SJCRH30 (cell line): ENCODE measurements at places on chromosomes 3 and 15.

DNA sequence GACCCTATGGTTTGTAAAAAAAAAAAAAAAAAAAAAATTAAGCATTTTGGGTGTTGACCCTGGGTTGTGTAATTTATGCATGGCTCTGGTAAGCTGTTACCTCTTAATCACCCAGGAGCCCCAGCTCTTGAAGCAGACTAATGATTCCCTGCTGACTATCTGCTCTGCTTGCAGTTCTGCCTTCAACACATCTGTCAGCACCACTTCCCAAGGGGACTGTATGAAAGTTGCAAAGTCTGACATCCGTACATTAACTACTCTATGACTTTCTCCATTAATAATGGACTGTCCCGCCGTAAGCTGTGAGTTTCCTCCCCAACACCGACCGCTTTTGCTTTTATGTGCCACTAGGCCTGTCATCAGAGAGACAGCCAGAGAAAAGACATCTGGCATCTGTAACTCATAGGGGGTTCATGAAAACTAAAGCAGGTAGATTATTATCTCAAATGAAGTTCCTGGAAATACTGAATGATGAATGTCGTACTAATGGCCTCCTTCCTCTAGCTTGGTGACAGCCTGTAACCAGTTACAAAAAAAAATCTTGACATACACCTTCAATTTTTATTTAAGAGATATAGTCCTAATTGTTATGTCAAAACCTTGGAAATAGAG is 271.5 kb downstream of the IL5RA start:
- no peak for DNase-seq

GRCh38 chr3:176352716-176353334 is 844.5 kb downstream of the TBL1XR1 start:
- no peak for DNase-seq

- DNase-seq, result peak; percentile 69
Measured at GRCh38 chr15:32651229-32651837, 9.8 kb downstream of the SCG5 start.

DNA sequence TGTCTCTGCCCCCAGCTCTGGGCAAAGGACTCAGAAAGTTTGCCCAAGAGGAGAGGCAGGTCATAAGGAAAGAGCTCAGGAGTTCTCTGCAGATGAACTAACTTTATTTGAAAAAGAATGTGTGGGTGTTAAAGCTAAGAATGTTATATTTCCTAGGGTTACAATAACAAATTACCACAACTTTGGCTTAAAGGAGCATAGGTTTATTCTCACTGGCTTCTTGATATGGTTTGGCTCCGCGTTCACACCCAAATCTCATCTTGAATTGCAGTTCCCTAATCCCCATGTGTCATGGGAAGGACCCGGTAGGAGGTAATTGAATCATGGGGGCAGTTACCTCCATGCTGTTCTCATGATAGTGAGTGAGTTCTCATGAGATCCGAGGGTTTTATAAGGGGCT is 383.7 kb upstream of the CFAP20DC start:
- no peak for DNase-seq

- no peak for DNase-seq
Measured at GRCh38 chr15:22827125-22827524, 11.3 kb upstream of the NIPA2 start.

DNA sequence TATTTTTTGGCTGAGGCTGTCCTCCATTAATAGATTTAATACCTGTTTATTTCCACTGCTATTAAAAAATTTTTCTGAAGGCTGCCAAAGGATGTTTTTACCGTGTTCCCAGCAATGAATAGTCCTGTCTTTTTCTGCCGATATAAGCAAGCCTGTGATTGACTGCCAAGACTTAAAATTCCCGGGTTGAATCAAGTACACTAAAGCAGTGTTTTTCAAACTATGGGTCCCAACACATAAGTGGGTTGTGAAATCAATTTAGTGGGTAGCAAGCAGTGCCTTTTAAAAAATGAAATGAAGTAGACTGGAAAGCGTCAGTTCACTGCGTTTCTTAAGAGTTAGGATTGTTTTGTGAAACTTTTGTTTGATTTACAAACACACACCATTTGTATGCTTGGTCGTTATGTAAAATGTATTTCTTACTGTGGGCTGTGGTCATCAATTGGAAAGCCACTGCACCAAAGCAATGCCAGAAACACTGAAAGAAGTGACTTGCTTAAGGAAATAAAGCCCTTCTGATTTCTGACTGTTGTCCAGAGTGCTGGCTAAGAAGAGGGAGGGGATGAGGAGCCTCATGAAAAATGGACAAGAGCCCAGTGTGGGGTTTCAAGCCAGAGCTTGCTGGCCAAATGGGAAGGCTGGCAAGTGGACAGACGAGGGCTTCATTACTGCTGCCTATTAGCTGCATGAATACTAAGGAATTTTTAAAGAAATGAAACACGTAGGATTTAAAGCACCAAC is 206.0 kb downstream of the THRB start:
- DNase-seq, result no peak

DNA sequence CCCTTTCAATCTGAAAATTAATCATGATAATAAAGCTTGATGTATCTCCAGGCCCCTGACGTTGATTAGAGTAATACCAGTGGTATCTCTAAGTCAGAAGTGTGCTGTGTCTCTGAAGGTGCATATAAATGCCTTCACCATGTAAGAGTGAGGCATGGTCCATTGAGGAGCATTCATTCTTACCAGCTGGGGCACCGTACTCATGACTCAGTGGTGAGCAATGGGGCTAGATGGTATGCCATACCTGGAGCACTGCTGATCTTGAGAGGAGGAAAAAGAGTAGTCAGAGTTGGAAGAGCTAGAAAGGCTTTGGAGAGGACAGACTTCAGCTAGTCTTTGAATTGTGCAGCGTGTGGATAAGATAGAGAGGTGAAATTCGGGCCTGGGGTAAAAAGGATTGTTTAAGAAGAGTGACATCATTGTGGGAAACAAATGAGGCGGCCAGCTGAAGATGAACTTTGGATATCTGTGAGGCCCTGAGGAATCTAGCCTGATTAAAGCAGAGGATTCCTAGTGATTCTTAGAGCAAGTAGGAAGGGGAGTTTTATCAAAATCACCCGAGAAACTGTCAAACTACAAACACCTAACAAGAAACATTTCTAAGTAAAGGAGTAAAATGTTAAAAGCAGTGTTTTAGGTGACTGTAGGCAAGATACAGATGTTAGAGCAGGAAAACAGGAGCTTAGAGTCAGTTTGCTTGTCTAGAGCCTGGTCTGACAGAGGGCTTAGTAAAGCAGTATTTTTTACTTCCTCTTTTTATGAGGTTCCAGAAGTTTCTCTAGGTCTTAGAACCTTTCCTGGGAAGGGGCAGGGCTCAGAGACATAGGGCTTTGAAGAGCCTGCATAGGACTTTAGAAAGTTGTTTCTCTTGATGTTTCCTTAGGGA is 13.6 kb downstream of the TMOD3 start:
- no peak for DNase-seq

DNA sequence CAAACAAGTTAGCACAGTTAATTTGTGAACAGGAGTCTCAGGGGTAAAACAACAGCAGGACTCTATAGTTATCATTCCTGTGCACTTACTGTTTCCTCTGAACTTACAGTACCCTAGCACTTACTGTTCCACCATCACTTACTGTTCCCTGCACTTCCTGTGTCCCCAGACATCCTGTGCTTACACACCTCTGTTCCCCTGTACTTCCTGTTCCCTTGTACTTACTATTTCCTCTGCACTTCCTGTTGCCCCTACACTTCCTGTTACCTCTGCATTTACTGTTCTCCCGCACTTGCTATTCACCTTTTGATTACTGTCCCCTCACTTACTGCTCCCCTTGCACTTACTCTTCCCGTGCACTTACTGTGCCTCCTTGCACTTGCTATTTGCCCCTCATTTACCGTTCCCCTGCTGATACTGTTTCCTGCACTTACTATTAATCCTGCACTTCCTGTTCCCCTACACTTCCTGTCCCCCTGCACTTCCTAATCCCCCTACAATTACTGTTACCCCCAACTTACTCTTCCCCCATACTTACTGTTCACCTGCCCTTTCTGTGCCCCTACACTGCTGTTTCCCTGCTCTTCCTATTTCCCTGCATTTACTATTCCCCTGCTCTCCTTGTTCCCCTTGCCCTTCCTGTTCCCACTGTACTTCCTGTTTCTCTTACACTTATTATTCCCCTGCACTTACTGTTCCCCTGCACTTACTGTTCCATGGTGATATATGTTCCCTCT is 30.3 kb downstream of the TPRA1 start:
- peak; percentile 31 for DNase-seq

GRCh38 chr15:90099868-90100831 is 2.1 kb downstream of the IDH2 start:
- DNase-seq, result no peak

- no peak for DNase-seq
Measured at GRCh38 chr3:138696666-138697370, 88.2 kb downstream of the FAIM start.

DNA sequence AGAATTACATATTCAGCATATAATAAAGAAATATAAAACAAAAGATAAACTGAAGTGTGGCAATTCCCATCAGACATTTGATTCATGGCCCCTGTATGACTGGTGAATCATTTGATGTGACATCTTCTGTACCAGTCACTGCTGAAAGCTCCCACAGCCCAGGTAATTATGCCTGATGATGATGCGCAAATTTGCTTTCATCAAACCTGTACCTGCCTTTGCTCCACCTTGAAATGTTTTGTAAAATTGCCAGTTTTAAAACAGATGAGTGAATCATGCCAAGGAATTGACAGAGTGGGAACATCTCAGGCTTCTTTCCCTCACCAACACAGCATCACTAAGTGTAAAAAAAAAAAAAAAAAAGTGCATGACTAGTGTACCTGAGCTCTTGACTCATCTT is 66.5 kb upstream of the EIF1B start:
- no peak for DNase-seq

DNA sequence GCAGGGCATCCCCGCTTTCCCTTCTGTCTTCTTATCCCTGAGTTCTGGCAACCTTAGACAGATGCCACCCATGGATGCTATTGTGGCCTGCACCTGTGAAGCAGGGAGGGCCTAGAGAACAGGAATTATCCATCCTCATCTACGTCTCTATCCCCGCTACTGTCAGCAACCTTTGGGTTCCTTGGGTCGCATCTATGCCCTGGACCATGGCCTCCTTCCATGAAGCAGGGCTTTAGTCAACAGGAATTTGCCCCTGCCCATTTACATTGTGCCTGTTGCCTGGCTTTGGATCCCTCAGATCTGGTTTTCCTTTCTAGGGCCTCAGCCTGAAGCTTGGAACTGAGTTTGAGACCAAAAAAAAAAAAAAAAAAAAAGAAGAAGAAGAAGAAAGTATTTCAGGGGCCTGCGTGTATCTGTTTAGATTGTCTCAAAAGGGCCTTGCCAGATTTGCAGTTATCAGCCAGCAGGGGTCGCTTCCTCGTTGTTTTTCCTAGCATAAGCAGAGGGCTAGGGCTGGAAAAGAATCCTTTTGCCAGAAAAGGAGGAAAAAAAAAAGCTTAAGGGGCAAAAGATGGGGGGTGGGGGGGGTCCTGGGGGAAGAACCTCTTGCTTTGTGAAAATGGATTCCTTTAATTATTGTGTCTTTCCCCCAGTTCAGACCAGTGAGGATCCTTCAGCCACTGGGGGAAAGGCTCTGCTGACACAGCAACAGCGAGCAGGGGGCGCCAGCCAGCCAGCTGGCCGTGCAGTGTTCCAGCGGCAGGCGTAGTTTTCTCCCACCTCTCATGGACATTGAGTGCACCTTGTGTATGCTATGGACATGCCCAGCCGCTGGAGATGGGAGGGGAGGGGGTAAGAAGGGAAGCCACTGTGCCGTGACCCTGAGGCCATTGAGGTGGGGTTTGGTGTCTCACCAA is 65.7 kb upstream of the ALDH1L1 start:
- peak; percentile 32 for DNase-seq

DNA sequence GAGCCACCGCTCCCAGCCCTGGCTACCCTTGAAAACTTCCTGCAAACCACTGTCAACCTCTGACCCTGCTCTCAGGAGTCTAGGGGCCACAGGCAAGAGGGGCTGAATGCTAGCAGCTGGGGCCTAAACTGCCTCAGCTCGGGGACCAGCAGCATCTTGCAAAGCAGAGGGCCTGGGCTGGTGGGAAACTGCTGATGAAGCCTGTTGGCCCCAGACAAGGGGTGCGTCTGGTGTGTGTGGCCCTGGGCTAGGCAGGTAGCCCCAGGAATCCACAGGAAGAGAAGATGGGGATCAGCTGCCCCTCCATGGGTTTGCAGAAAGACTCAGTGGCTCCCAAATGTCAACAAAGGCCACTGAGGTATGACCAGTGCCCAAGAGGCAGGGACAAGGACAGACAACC is 8.2 kb upstream of the POLG start:
- DNase-seq, result no peak

GRCh38 chr3:77222701-77223100 is 182.8 kb downstream of the ROBO2 start:
- no peak for DNase-seq

GRCh38 chr15:84979651-84980050 is 2.0 kb upstream of the PDE8A start:
- DNase-seq, result peak; percentile 45

- peak; percentile 88 for DNase-seq
Measured at GRCh38 chr3:186976837-186977750, 46.8 kb downstream of the ST6GAL1 start.

DNA sequence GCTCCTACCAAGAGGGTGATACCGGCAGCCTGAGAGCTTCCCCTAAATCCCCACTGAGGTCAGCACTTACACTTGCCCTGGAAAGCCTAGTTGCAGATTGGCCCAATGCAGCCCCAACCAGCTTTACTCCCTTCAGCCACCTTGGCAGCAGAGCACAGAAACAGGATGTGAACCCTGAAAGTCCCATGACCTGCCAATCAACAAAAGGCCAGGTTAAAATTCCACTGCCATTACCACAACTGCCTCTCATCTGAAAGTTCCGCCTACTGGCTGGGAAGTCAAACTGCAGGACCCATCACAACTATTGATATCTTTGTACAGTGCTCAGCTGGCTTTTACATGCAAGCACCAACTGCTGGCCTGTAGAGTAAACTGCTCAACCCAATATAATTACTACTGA is 156.2 kb downstream of the ZMAT3 start:
- no peak for DNase-seq

DNA sequence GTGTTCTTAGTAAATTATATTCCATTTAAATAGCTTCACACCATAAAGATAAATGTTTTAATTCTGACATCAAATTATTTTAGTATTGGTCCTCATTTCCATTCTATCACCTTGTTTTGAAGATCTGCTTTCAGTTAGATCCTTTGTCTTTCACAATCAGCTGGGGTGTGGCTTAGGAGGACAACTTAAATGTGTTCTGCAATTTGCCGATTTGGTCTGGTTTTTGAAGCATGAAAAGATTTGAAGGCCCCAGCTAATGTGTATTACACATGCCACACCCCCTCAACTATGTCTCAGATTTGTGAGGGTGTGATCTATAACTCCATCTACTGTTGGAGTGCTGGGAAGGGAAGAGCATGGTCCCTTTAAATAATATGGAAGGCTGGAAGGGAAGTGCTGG is 516.1 kb upstream of the GOLIM4 start:
- DNase-seq, result no peak
